ENCODE measurements at places on chromosomes 5 and 9.

GRCh38 chr9:92762781-92763708 is 1.6 kb downstream of the BICD2 start:
- no peak for DNase-seq

- no peak for DNase-seq
These were observed 264.1 kb downstream of the MLLT3 start for GRCh38 chr9:20358207-20358606.

GRCh38 chr5:167939686-167940085 is 351.8 kb upstream of the WWC1 start:
- DNase-seq, result no peak

- no peak for DNase-seq
These were observed 42.0 kb downstream of the CRB2 start for GRCh38 chr9:123397975-123398374.

DNA sequence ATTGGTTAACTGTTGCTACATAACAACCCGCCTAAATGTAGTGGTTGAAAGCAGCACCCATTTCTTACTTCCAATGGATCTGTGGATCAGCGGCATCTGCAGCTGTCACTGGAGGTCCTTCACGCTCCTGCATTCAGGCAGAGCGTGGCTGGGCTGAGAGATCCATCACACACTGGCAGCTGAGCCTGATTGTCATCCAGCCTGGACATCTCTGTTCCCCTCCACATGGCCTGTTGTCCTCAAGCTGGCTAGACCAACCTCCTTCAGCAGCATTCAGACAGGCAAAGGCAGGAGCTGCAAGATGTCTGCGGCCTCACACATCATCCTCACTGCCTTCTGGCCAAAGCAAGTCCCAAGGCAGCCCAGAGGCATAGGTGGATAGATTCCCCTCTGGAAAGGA is 36.9 kb downstream of the DYNC2I2 start:
- no peak for DNase-seq
